ENCODE measurements at places on chromosomes 7 and 10.
A peak's percentile ranks its signal among the peaks of the same experiment; 100 is the strongest.

DNA sequence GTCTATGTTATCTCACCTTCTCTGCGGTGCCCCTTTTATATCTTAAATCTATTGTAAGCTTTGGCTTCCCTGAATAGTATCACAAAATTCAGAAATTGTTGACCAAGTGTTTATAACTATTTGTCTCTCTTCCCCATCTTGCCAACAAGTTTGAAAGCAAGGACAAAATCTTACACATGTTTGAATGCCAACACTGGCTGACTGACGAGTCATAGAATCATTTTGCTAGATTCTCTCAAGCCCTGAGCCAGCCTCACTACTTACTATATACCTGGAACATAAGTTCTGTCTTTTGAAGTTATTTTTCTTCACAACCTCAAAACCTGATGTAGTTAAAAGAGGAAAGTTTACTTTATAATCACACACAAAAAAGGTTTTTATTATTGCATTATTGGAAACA lies 700.7 kb downstream of the PHTF2 start:
- DNase-seq, result no peak

DNA sequence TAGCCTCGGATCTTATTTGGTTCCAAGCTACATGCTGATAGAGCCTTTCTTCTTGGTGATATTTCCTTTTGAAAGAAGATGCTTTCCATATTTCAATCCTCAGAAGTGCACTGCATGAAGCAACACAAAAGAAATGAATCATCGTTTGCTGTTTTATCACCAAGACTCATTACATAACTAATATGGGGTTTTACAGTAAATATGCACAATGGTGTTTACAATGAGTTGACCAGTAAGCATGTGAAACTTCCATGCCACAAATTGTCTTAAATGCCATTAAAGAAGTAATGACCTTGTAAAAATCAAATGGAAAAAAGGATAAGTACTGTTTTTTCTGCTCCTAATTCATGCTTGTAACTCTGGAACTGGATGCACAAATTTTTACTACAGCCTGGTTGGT lies 1017.0 kb upstream of the GHITM start:
- no peak for DNase-seq

DNA sequence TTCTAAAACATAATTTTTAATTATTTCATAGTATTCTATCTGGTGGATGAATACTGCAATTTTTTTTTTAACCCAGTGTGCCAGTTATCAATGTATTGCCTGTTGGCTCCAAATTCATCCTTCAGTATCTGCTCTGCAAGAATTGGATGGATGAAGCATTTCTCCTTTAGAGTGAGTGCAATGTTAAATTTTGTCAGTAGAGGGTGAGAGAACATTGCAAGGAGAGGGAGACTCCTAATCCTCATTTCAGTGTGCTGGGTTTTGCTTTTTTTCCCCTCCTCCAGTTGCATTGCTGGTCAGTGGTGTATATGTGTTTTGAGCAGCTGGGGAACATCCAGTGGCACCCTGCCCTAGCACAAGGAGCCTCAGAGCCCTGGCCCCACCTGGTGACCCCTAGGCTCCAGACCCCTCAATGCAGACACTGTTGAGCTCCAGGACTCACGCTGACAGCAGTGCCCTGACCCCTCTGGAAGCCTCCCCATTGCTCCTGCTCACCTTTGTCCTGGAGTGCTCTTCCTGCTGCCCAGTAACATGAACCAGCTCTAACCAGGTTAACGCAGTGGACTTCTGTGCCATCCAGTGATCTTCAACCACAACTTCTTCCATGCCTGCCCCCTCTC lies 199.4 kb downstream of the USP6NL start:
- DNase-seq, result no peak

DNA sequence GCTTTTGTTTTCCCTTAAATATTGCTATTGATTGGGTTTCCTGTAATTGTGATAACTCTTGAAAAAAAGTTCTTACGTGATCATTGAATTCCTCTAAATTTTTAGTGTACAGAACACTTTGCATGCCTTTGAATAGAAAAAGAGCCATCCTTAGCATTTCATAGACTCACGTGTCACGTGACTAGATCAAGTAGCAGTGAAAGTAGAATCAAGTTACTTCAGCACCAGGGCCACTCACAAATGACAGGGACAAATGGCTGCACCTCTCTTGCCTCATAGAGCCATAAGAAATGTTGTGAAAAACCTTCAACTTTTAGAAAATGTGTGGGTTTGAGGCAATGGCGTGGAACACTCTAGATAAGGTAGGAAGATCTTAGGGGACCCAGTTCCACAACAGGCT lies 203.8 kb downstream of the ZEB1 start:
- peak; percentile 6 for DNase-seq

DNA sequence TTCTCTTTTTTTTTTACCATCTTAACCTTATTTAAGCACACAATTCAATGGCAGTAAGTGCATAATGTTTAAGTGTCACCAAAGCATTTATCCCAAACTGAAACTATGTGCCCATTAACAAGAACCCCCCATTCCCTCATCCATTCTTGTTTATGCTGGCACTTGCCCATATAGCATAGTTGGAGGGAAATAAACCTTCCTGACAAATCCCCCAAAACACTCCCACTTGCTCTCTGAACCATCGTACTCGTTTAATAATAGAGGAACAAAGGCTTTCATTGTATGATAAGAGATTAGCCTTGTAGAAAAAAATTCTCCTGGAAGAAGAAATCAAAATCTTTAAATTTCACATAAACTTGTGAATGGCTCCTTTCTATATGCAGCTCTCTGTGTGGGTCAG lies 26.4 kb upstream of the KCNMA1 start:
- DNase-seq, result no peak

GRCh38 chr10:101405001-101405400 lies 51.0 kb downstream of the BTRC start:
- no peak for DNase-seq

- DNase-seq, result no peak
Observed at GRCh38 chr10:88861036-88861435, 9.4 kb upstream of the ANKRD22 start.

DNA sequence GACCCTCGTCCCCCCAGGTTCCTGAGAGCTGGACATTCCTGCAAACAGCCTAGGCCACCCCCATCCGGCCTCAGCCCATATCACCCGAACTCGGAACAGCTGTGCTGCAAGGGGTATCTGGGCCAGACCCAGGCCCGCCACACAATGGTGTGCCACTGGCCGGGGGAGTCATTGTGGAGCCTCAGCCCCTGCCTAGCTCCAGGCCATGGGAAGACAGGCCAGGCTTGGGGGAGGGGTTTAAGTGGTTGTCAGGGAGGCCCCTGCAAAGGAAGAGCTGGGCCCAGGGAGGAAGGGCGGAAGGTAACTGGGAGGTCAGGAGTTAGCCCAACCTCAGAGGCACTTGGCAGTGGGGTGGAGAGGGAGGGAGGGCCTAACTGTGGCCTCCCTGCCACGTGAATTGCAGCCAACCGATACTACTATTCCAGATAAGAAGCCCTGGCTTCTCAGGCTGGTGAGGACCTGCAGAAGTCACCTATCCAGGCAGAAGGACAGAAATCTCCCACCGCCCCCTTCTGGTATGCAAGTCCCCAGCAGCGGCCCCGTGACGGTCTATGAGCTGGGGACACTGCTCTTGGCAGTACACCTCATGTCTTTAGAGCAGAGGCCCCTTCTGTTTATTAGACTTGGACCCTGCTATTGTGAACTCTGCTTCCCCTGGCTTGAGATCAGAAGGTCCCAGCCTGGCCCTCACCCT lies 26.8 kb downstream of the VSIR start:
- DNase-seq, result no peak

GRCh38 chr10:129864601-129865126 lies 99.4 kb downstream of the EBF3 start:
- DNase-seq, result no peak

- DNase-seq, result no peak
Observed at GRCh38 chr7:4667776-4668509, 14.2 kb upstream of the FOXK1 start.

GRCh38 chr10:14953424-14954000 lies 384 bp downstream of the DCLRE1C start:
- peak; percentile 32 for DNase-seq

GRCh38 chr10:97128039-97128492 lies 57.7 kb downstream of the SLIT1 start:
- no peak for DNase-seq

GRCh38 chr10:13054844-13055243 lies 45.1 kb upstream of the OPTN start:
- DNase-seq, result no peak

DNA sequence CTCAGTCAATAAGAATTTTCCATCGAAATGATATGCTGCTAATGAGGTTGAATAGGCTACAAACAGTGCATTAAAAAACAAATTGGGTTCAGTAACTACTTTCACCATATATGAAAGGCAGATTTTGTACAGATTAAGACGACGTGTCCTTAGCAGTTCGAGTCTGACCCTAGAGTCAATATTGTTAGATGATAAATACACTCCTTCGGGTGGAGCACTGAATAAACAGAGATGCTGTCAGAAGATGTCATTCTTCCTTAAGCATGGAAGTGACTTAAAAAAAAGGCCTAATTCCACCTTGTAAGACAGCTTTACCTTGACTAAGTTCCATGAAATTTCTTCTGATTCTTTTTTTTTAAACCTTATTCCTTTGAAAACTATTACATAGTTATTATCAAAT lies 5.8 kb upstream of the AGR2 start:
- no peak for DNase-seq

DNA sequence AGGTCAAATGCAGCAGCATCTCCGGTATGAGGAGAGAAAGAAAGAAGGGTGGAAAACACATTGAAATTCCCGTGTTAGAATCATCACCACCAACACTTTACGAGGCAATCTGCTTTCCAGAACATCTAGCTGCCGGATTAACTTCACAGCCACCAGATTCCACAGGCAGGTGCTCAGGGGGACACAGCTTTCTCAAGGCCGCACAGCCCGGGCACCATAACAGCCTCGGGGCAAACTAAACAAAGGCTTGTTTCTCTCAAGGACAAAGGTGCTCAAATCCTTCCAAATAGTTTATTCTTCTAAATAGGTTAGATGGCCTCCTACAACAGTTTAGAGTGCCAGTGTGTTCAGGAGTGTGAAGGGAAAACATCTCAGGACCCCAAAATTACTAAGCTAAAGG lies 156.3 kb downstream of the DIP2C start:
- no peak for DNase-seq

- no peak for DNase-seq
Observed at GRCh38 chr10:50604809-50605208, 18.9 kb downstream of the SGMS1 start.

DNA sequence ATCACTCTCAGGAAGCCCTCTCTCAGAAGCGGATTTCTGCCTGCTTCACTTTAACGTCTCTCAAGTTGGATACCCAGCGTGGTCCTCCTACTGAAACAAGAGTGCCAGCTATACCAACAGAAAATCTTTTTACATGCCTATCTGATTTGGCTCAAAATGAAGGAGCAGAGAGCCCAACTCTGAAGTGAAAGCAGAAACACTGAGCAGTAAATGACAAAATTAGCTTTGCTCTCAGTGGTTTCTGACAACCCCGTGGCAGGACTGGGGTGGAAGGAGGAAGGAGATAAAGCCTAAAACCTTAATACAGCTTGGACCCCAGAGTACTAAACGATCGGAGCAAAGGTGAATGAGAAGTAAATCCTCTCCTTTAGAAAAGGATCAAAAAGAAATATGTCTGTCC lies 25.1 kb upstream of the GPR37 start:
- DNase-seq, result no peak

- no peak for DNase-seq
Observed at GRCh38 chr10:21978191-21978862, 25.2 kb downstream of the DNAJC1 start.

DNA sequence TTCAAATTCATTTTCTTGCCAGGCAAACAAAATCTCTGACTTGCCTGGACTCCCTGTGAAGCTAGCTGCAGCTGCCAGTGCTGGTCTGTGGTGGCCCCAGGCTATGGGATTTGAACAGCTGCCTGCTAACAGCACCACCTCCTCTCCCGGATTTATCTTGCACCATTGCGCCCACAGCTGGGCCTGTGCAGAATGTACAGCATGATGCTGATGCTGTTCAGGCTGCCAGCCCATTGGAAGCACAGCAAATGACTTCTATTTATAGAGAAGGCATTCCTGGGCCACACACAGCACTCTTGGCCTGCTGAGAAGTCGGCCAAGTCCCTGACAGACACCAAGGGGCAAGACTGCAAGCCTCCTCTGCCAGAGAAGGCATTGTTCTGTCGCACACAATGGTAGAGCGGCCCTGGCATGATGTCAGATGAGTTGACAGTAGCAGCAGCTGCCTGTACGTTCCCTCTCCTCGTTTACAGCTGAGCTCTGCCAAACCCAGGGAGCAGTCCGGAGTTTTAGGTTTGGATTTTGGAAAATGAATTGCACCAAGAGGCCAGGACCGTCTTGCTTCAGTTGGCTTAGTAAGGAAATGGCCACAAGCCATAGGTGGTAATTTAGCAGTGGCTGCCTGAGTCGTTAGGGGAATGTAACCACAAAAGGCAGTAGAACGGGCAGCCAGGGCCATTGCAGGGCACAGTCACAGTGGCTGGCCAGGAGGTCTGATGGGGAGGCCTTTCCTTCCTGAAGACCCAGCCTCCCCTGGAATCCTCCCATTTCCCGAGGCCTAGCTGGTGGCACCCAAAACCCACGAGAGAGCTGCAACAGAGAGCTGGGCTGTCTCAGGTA lies 38.5 kb downstream of the MTURN start:
- DNase-seq, result peak; percentile 77

GRCh38 chr7:136016649-136017395 lies 39.7 kb upstream of the MTPN start:
- DNase-seq, result no peak

DNA sequence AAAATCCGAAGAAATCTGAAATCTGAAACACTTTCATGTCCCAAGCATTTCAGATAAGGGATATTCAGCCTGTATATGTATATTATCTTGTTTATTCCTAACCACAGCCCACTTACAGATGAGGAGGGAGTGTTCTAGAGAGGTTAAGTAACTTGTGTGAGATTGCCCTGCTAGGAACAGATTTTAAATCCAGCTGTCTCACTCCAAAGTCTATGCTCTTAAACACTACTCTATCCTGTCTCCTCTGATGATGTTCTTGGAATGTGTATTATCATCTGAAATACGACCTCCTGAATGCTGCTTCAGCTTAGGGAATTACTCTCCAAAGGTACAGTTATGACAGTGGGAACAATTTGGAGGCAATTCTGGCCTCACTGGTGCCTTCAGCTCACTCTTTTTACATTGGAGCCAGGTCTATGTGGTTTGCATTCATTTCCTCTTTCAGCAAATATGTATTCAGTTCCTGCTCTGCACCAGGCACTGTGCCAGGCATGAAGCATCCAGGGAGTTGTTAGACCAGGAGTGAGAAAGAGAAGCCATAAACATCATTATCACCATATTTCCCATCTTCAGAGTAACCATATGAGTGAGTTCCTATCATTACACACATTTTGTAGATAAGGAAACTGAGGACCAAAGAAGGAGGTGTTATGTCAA lies 70.2 kb downstream of the NOC3L start:
- no peak for DNase-seq

DNA sequence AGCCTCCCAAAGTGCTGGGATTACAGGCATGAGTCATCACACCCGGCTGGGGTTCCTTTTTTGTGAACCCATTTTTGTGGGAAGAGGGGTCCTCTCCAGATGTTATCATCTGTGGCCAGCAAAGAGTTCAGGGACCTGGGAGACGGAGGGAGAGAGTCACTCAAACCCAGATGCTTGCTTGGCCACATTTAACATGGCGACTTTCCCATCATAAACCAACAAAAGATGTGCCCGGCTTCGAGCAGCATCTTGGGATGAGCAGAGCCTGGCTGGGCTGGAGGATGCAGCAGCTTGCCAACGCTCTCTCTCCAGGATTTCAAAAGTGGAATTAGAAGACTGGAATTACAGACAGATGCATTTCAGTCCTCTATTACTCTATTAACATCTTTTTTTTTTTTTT lies 19.1 kb upstream of the HABP2 start:
- DNase-seq, result no peak

Measured in NCI-H510A treated with DMSO at 0.1 percent for 48 hours (cell line).